CD4-positive, alpha-beta T cell treated with Interleukin-4 for 1 hour (primary cell): ENCODE measurements at places on chromosomes 6 and 20.

- DNase-seq, result no peak
These were observed 5.0 kb downstream of the CHMP4B start for GRCh38 chr20:33816191-33816590.

GRCh38 chr6:137827977-137828810 is 38.9 kb upstream of the TNFAIP3 start:
- peak; percentile 27 for DNase-seq

DNA sequence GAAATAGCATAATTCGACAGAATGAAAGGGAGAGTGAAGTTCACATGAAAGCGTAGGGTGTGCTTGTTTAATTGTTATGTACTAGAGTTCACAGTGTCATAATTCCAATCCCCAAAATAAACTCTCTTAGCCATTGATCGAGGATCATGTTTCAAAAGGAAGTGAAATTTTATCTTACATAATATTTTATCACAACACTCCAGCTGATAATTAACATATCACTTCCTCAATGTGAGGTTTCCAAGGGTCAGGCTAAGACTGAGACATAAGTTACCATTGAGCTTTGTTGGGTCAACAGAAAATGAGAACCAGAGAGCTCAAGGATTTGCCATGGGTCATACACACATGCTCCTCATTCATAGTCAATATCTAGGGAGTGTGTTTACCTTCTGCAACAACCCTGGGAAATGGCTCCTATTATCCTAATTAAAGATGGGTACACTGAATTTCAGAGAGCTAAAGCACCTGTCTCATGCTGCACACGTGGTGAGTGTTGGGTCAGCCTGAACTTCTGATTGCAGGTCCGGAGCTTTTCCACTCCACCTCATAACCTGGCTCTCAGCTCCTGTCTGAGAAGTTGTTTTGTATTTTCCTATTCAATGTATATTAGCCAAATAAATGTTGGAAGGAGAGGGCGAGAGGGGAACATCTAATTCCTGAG is 3.0 kb downstream of the GSTA2 start:
- no peak for DNase-seq

DNA sequence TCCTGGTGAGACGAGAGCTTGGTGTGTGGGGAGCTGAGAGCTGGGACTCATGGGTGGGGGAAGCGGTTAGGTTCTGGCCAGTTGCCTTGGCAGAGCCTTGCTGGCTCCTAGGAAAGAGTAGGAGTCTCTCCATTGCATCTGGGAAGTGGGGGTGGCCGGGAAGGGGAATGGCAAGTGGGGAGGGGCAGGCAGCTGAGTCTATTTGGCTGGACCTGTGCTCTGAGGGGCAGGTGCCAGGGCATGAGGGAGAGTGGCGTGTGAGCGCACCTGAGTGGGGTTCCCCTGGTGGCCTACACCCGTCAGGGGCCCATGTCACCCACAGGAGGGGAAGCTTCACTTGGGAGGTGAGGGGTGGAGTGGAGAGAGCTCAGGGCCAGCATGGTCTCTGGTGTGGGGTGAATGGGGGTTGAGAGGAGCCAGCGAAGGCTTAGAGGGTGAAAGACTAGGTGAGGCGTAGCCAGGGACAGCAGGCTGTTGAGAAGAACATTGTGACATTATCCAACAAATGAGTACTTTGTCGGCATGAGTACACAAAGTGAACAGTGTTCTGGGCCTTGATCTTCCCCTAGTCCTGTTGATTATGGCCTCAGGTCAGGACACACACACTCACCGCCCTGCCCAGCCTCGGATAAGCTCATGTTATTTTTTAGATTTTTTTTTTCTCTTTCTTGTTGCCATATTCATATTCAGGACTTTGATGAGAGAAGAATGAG is 59.8 kb downstream of the FAM120B start:
- DNase-seq, result no peak

- no peak for DNase-seq
These were observed 511.0 kb downstream of the CDKAL1 start for GRCh38 chr6:21045135-21045700.

GRCh38 chr6:32089082-32089828 is 19.9 kb downstream of the TNXB start:
- DNase-seq, result no peak

DNA sequence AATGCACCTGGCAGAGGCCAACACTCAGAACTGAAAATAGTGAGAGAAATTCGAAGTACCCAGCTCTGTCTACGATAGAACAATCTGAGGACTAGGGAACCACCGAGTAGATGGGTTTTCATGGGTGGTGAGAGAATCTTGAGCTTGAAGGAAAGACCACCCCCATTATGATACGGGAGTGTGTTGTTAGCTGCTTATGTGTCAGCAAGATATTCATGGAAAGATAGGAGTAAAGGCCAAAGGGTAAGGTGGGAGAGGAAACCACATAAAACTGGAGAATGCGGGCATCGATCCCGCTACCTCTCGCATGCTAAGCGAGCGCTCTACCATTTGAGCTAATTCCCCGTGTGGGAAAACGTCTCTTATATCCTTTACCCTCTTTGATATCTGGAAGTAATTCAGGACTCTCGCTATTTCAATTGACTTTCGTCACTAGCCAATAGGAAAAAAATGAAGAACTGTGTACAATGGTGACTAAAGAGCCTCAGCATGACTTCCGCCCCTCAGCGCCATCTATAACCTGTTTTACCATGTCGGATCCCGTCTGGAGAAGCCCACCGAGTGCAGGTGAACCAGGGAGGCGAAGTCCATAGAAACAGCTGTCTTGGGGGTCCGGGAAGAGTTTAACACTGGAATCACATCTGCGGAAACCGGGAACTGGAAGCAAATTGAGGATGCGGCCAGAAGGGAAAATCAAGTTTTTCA is 25.0 kb upstream of the ABT1 start:
- DNase-seq, result peak; percentile 86
